ENCODE measurements at places on chromosomes 5 and 9. TPM values are rescaled to one million over a fixed set of nuclear protein-coding genes. Genes with fewer than 3 reads are reported as not detected.

The PTCH1 gene
- 5.0 TPM for total RNA-seq

The ARHGEF37 gene
- total RNA-seq, result 0.80 TPM

The FGFR4 gene
- 1.5 TPM for total RNA-seq

The NRG2 gene
- not detected for total RNA-seq

The PCDHGA3 gene
- 0.23 TPM for total RNA-seq

The PCDHB15 gene
- not detected for total RNA-seq

The IRX4 gene
- not detected for total RNA-seq

The CKMT2 gene
- total RNA-seq, result not detected

The PDCD1LG2 gene
- total RNA-seq, result 2.5 TPM

The GABRA1 gene
- not detected for total RNA-seq

The CHSY3 gene
- not detected for total RNA-seq

The DEPDC1B gene
- 36.5 TPM for total RNA-seq

The RNF183 gene
- total RNA-seq, result not detected

The TESK1 gene
- total RNA-seq, result 33.1 TPM

The SEMA5A gene
- 1.1 TPM for total RNA-seq

The IRX2 gene
- total RNA-seq, result not detected

The ENTPD2 gene
- not detected for total RNA-seq

The GNA14 gene
- not detected for total RNA-seq

The UBE2B gene
- 75.8 TPM for total RNA-seq

The TEK gene
- not detected for total RNA-seq

The STK32A gene
- not detected for total RNA-seq

The FRMPD1 gene
- total RNA-seq, result not detected

The SMIM27 gene
- total RNA-seq, result 11.9 TPM

The TPM2 gene
- total RNA-seq, result 6.0 TPM

The INSL4 gene
- not detected for total RNA-seq

The CDO1 gene
- total RNA-seq, result 0.09 TPM

The IRF1 gene
- 366 TPM for total RNA-seq

The GAS1 gene
- 0.30 TPM for total RNA-seq

The SCGB3A1 gene
- not detected for total RNA-seq

The OBP2B gene
- total RNA-seq, result not detected
